ENCODE measurements at places on chromosomes 1 and 21. TPM values are rescaled to one million over a fixed set of nuclear protein-coding genes. Genes with fewer than 3 reads are reported as not detected.
A peak's percentile ranks its signal among the peaks of the same experiment; 100 is the strongest.

DNA sequence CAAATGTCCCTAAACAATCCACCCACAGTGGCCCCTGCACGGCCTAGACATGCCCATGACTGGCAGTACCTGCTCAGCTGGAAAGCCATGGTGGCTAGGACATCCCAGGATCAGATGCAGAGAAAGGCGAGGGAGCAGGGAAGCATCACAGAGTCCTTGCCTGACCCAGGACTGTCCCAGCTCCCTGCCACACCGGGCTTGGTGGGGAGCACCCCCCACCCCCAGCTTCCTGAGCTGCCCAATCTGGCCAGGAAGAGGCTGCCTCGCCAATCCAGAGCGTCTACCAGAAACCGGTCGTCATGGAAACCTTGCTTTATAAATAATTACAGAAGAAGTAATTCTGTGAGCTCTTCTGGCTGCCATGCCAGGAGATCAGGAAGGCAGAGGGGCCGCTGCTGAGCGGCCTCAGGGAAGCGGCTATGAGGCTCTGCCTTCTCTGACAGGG lies 34.8 kb downstream of the ACOT7 start:
- no peak for DNase-seq

GRCh38 chr1:30677471-30677870 lies 45.9 kb downstream of the MATN1 start:
- no peak for DNase-seq

DNA sequence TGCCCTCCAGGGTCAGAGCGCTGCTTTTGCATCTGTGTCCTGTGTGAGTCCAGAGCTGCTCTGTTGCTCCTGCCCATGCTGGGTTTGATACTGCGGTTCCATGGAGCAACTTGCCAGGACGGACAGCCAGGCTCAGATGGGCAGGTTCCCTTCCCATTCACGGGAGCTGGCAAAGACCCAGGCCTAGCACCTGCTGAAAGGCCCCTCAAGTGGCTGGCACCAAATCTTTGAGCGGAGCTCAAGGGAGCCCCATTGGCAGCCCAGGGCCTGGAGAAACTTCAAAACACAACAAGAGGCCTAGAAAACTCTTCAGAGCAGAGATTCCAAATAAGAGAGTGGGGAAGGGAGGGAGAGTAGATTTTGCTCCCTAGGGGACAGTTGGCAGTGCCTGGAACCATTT lies 97.2 kb downstream of the ACTL8 start:
- DNase-seq: no peak

- DNase-seq: peak; percentile 64
Observed at GRCh38 chr1:32180186-32181060, 948 bp downstream of the TXLNA start.

CORT gene
- total RNA-seq: not detected

OR6K3 gene
- total RNA-seq: not detected

FCRL5 gene
- total RNA-seq: not detected

ZSCAN20 gene
- total RNA-seq: 8.5 TPM
